ENCODE measurements at places on chromosomes 12 and 14.

- no peak for DNase-seq
Observed at GRCh38 chr12:63941166-63941800, 96.8 kb downstream of the SRGAP1 start.

GRCh38 chr12:56229082-56229481 lies 769 bp upstream of the SLC39A5 start:
- no peak for DNase-seq

- DNase-seq, result peak; percentile 24
Observed at GRCh38 chr14:51079085-51079484, 15.8 kb downstream of the TRIM9 start.

GRCh38 chr12:48366131-48366530 lies 15.4 kb upstream of the ZNF641 start:
- no peak for DNase-seq

GRCh38 chr14:90850487-90850886 lies 34.3 kb upstream of the TTC7B start:
- peak; percentile 57 for DNase-seq

- DNase-seq, result no peak
Observed at GRCh38 chr14:70061108-70061507, 127.6 kb downstream of the SLC8A3 start.

All from fibroblast of skin of abdomen (primary cell).